Sigmoid colon (tissue), 7 donors: ENCODE measurements at places on chromosomes 12 and 14.

DNA sequence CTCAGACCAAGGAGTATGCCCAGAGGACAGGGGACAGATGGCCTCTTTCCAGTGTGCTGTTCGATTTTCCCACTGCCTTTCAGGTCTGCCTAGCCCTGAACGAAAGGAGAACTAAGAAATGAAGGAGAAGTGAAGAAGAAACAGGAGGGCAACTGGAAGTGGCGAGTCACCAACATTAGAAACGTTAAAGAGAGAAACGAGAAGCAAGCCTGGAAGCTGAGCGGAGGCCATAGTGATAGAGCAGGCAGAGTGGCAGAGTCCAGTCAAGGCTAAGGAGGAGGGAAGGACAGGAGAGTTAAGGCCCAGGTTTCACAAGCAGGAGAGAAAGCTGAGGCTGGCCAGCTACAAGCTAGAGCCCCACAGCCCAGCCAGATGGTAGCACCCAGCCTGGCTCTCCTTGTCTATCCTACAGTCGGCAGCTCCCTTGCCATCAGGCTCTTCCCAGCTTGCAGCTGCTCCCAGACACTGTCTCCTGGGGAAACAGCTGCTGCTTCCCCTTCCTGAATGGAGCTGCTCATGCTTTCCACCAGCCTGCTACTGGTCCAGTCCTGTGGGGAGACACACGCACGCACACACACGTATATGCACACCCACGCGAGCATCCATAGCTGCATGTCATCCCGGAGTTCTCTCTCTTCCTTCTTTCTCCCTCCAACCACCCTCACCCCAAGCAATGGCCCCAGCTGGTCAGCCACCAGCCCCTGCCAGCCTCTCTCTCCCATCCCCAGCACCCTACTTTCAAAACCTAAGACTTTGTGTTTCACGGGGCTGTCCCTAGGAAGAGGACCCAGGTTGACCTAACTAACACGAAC, 139.7 kb upstream of the CCND2 start:
- peak; percentile 37 for DNase-seq
- no peaks in the 10 kb centered on the region for H3K4me1 ChIP-seq
- no peak overlapping the region for H3K4me3 ChIP-seq
- no peaks in the 10 kb centered on the region for H3K27me3 ChIP-seq
- no peak overlapping the region for H3K27ac ChIP-seq

- no peak overlapping the region for H3K27ac ChIP-seq
- no peak overlapping the region for H3K4me3 ChIP-seq
- H3K27me3 ChIP-seq = no peaks in the 10 kb centered on the region
- H3K36me3 ChIP-seq = no peaks in the 10 kb centered on the region
Observed at GRCh38 chr12:33663000-33663654, 223.5 kb upstream of the SYT10 start.

GRCh38 chr12:113196990-113197389, 11.5 kb downstream of the RITA1 start:
- no peak overlapping the region for H3K27ac ChIP-seq
- H3K27me3 ChIP-seq = no peaks in the 10 kb centered on the region
- peaks cover under 1% of the 10 kb centered on the region for H3K36me3 ChIP-seq

DNA sequence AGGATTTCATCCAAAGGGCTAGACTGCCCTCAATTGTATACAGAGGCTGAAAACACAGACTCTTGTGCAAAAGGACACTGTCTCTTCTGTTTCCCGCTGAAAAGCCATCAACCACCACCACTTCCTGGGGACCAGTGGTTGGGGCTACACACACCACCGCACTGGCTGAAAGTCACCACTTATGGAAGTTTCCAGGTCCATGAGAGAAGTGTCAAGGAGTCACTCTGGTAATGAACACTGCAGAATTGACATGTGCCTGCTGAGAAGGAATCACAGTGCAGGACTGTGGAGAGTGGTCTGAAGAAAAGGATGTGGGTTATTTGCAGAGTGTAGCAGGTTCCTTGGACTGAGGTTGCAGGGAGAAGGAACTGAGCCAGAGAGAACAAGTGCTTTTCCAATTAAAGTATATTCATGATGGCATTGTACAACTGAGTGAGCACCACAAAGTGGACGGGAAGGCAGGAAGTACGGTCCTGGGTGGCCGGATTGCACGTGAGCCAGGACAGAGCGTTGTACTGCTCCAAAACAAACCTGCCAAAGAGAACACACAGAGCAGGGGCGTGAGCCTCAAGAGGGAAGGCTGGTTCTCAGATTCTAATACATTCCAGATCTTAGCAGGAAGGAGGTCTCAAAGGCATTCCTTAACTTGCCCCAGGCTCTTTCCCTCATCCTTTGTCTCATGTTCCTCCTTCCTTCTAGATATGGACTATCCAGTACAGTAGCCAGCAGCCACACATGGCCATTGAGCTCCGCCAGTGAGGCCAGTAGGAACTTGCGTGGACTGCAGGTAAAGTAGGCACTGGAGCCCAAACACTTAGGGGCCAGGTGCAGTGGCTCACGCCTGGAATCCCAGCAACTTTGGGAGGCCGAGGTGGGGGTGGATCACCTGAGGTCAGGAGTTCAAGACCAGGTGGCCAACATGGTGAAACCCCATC, 316.4 kb downstream of the MED13L start:
- no peak overlapping the region for H3K27ac ChIP-seq
- no peaks in the 10 kb centered on the region for H3K27me3 ChIP-seq

DNA sequence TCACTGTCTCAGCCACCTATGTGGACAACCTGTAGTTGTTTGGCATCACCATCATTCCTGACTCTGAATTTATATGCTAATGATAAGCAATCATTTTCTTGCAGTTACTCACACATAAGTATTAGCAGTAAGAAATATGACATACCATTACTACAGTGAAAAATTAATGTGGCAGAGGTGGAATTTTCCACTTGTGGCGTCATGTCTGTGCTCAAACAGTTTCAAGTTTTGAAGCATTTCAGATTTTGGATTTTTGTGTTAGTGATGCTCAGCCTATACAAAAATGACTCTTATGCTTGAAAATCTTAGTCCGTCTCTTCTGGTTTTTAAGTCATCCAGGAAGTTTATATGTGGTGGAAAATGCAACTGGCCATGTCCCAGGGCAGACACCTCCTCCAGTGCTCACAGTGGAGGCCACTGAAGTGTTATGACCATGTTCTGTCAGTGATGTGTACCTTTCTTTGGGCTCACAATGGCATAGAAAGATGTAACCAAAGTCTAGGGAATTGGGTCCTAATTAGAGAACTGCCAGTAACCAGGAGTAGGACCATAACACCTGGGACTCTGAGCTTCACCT, 220.6 kb downstream of the SYT1 start:
- H3K27ac ChIP-seq = no peak overlapping the region
- no peaks in the 10 kb centered on the region for H3K27me3 ChIP-seq
- H3K4me1 ChIP-seq = peaks cover 4% of the 10 kb centered on the region
- DNase-seq = no peak
- H3K36me3 ChIP-seq = no peaks in the 10 kb centered on the region

DNA sequence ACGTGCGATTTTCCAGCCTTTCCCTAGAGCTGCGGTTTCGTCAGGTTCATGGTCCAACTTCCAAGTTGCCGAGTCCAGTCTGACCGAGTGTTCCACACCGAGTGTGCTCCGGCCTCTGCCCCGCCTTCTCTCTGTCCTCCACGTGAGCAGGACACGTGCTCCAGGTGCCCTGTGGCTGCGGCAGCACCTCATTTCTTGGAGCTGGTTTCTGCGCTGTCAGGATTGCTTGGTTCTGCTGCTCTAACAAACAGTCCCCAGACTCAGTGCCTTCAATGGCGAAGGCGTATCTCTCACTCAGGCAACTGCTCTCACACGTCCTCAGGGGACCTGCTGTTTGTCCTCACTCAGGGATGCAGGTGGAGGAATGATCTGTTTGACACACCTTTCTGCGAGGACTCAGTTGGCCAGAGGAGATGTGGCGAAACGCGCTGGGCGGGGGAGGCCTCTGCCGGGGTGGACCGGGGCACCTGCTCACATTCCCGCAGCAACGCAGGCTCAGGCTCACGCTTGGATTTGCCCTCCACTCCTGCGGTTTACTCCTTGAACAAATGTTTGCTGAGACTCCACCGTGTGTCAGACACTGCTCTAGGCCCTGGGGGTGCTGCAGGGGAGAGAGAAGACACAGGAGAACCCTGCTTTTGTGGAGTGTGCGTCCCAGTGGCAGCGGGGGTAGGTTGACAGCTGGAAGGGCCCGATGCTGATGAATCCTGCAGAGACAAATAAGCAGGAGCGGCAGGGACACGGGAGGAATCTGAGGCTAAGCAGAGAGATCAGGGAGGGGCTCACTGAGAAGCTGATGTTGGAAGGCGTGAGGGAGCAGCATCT, 63.4 kb upstream of the FBRSL1 start:
- H3K36me3 ChIP-seq = no peaks in the 10 kb centered on the region
- peaks cover 9% of the 10 kb centered on the region for H3K4me1 ChIP-seq
- H3K27me3 ChIP-seq = no peaks in the 10 kb centered on the region
- H3K4me3 ChIP-seq = no peak overlapping the region

- no peak for DNase-seq
- no peaks in the 10 kb centered on the region for H3K27me3 ChIP-seq
- no peak overlapping the region for H3K4me3 ChIP-seq
Observed at GRCh38 chr12:106519607-106520021, 63.2 kb upstream of the RFX4 start.
